Stimulated activated CD4-positive, alpha-beta T cell treated with anti-CD3 and anti-CD28 coated beads, Interleukin-1b, Interleukin-23, amount 100 ng/mL, for 24 hours (primary cell): ENCODE measurements at places on chromosomes 7 and 10.

GRCh38 chr7:2687338-2687869 is 598 bp upstream of the AMZ1 start:
- DNase-seq = no peak

GRCh38 chr10:32961343-32961894 is 3.4 kb upstream of the ITGB1 start:
- DNase-seq = no peak

- DNase-seq = no peak
Measured at GRCh38 chr7:21013765-21014539, 227.3 kb upstream of the SP8 start.

DNA sequence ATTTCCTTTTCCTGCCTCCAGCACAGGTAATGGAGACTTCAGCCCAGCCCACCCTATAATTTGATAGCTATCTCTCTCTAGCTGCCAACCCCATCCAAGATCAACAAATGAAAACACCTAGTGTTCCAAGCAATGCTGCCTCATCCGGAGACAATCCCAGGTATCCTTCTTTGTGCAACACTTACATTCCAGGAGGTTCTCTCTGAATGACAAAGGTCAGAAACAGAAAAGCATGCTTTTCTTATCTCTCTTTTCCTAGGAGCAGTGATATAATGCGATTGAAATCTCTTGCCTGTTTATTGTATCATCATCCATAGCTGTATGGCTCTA is 699.3 kb downstream of the INHBA start:
- DNase-seq = no peak
